ENCODE measurements at places on chromosomes 12 and 14. TPM values are rescaled to one million over a fixed set of nuclear protein-coding genes. Genes with fewer than 3 reads are reported as not detected.

TOMM20L gene
- polyA plus RNA-seq = not detected

POTEG gene
- polyA plus RNA-seq = not detected

NR1H4 gene
- not detected for polyA plus RNA-seq

WNT5B gene
- 17.0 TPM for polyA plus RNA-seq
